ENCODE measurements at places on chromosomes 2 and 18.
A peak's percentile ranks its signal among the peaks of the same experiment; 100 is the strongest.

DNA sequence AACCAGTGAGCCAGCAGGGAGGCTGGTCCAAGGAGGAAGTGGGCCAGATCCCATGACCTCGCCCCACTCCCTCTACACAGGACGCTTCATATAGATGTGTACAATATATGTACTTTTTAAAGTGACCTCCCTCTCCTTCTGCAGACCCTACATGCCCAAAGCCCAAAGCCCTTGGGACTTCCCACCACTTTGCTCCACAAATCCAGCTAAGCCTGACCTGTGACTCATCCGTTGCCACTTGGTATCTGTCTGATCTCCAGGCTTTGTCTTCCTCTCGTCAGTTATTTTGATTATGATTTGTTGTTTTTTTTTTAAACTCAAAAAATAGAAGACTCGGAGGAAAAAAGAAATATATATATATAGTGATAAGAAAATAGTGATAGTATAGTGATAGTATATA is 470.8 kb downstream of the KCNJ3 start:
- DNase-seq: no peak

DNA sequence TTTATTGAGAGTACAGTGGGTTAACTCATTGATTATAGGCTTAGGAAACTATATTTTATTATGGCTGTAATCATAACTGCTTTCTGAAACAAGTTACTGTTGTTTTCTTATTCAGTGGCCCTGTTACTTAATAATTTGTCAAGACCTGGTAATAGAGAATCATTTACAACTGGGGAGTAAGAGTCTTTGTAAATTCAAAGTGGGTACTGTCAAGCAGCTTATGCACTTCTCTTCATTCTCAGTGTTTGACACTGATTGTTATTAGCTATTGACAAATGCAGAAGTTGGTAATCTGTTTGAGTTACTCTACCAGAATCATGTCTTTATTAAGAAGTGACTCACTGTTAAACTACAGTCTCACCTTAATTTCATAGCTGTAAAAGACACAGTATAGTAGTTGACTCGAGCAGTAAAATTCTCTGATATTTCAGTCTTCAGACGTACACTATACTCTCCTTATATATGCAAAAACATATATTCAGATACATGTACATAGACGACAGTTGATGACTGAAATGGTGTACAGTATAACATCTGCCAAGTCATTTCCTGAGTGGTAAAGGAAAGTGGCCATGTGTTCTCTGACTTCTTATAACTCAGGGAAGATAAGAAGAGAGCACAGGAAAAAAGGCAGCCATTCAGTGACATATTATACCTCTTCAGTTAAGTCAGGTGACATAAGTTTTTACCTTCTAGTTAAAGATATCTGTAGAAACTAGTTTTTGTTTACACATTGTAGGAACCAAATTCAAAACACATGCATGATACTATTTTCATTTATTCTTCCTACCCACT is 36.0 kb upstream of the TTC27 start:
- DNase-seq: peak; percentile 92

GRCh38 chr18:10418836-10419235 is 35.6 kb upstream of the APCDD1 start:
- no peak for DNase-seq

GRCh38 chr2:177629357-177630024 is 236.9 kb downstream of the AGPS start:
- no peak for DNase-seq

GRCh38 chr18:55609160-55609825 is 21.3 kb upstream of the TCF4 start:
- DNase-seq: no peak

DNA sequence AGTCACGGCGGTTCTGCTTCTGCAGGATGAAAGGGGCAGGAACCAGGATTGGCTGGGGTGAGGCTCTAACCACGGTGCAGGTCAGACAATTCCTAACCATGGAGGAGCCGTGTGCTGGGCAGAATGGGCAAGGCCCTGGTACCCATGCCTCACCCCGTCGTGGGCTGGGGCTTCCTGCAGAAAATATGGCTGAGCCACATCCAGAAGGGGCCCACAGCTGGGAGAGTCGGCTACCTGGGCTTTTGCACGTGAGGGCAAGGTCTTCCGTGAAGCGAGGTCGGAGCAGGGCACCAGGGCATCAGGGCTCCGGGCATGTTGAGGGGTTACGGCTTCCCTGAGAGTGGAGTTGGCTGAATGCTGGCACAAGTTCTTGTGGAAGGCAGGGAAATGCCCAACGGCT is 147.8 kb downstream of the ARHGAP28 start:
- DNase-seq: no peak

DNA sequence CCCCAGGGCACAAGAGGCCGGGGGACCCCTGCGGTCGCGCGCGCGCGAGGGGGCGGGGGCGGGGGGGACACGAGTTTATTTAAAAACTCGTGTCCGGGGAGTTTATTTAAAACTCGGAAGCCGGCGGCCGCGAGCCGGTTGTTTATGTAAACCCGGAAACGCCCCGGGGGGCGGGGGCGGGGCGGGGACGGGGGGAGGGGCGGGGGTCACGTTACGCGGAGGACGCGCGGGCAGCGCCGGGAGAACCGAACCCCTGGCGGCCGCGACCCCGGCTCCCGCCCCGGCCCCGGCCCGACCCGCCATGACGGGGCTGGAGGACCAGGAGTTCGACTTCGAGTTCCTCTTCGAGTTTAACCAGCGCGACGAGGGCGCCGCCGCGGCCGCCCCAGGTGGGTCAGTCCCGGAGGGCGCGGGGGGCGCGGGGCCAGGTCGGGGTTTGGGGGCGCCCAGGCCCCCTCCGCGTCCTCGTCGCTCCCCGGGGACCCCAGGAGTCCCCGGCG is 4.4 kb downstream of the NFATC1 start:
- peak; percentile 78 for DNase-seq

- DNase-seq: no peak
These were observed 52.6 kb downstream of the ARL4C start for GRCh38 chr2:234444242-234444730.

DNA sequence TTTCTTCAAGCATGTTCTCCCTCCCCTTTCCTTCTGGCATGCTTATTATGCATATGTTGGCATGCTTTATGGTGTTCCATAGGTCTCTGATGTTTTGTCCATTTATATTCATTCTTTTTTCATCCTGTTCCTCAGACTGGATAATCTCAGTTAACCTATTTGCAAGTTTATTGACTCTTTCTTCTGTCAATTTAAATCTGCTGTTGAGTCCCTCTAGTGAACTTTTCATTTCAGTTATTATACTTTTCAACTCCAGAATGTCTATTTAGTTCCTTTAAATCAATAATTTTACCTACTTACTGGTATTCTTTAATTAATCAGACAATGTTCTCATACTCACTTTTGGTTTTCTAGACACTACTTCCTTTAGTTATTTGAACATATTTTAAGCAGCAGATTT is 101.2 kb downstream of the GALNT14 start:
- no peak for DNase-seq

GRCh38 chr2:177127821-177128220 is 84.8 kb upstream of the HNRNPA3 start:
- DNase-seq: no peak

DNA sequence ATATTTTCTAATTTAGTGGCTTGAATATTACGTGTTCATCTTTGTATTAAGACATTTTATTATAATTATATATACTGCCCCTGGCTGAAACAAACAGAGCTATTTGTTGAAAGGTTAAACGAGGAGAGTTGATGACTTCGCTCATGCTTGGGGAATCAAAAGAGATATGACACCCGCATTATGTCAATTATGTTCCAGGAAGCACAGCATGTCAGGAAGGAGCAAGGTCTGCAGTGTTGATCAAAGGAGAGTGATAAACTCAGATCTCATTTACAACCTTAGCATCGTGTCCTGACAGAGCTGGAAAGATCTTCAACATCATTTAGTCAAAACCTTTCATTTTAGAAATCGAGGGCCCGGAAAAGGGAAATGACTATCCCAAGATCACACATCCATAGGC is 510.1 kb downstream of the TDRD15 start:
- DNase-seq: no peak
